ENCODE measurements at places on chromosomes 16 and 17.

DNA sequence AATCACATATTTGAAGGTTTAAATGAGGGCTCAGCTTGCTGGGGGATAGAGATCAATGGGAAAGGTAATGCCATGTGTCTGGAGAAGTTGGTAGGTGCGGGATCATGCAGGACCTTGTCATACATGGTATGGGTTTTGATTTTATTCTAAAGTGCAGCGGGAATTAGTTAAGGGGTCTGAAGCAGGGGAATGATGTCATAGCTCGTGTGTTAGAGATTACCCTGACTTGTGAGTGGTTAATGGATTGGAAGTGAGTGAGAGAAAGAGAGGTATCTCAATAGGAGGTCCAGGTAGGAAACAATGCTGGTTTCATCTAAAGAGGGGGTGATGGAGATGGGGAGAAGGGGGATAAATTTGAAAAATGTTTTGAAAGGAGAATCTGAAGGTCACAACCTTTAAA, 280.0 kb downstream of the SHISA9 start:
- no peak for DNase-seq

DNA sequence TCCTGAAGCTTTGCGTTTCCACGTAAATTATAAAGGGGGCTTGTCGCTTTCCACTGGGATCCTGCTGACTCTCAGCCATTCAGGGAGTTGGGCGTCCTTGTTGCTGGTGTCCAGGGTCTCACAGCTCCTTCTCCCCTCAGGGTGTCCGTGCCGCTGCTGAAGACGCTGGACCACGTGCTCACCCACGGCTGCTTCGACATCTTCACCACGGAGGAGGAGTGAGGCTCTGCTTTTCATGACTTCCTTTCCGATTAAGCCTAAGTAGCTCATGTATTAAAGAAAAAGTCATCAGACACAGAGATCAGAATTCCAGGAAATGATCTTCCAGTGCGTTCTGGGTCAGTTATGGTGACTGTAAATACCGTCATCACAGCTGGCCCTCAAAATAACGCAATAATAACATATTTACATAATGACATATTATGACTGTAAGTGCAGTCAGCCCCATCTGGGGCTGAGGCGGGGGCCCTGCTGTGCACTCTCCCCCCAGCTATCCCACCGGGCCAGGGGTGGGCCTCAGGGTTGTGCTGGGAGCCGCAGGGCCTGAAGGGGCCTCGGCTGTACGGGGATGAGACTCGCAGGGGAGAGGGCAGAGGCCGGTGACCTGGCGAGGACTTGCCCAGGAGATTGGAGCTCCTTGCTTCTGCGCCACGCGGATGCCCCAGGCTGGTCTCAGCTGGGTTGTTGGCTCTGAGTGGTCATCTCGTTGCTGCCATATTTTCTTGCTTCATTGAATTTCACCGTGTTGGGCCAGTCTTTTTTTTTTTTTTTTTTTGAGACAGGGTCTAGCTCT, 92.9 kb upstream of the ZNF750 start:
- no peak for DNase-seq

- DNase-seq = no peak
Measured at GRCh38 chr17:73921306-73921705, 277.1 kb upstream of the SDK2 start.

GRCh38 chr16:50585331-50585776, 37.2 kb downstream of the NKD1 start:
- no peak for DNase-seq

GRCh38 chr17:75549246-75550138, 24.0 kb downstream of the LLGL2 start:
- no peak for DNase-seq

- DNase-seq = no peak
Measured at GRCh38 chr16:23784811-23785447, 30.1 kb downstream of the CHP2 start.

DNA sequence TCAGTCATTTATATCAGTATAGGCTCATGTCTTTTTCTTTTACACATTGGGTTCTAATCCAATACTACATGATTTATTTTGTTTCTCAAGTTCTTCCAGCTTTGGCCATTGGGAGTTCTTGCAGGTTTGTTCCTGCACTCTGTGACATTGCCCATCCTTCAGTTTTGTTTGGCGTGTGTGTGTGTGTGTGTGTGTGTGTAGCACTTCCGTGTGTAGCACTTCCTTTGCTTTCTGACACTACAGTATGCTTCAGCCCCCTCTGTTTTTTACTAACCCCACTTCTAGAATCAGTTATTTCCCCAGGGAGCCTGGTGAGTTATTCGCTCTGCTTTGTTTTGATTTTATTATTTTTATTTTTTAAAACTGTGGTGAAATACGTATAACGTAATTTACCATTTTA, 75.6 kb upstream of the LGALS9 start:
- DNase-seq = no peak
